Panc1 (cell line): ENCODE measurements at places on chromosomes 11 and 22. TPM values are rescaled to one million over a fixed set of nuclear protein-coding genes. Genes with fewer than 3 reads are reported as not detected.

DNA sequence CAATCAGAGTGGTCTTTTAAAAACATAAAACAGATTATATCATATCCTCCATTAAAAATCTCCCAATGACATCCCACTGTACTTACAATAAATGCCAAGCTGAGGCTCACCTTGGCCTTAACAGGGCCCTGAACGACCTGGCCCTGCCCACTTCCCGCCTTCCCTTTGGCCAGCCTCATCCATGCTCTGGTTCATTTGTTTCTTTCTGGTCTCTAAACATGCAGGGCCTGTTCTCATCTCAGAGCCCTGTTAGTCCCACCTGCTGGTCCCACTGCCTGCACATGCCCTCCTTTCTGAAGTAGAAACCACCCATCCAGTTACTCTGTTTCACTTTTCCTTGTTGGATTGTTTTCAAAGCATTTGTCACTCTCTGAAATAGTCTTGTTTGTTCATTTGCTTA, 227.4 kb downstream of the INSC start:
- no peaks in the 10 kb centered on the region for H3K4me1 ChIP-seq
- DNase-seq: no peak
- H3K27ac ChIP-seq: no peak overlapping the region
- H3K4me3 ChIP-seq: no peak overlapping the region
- H3K36me3 ChIP-seq: no peaks in the 10 kb centered on the region
- no peaks in the 10 kb centered on the region for H3K27me3 ChIP-seq

- H3K36me3 ChIP-seq: no peaks in the 10 kb centered on the region
- H3K4me1 ChIP-seq: no peaks in the 10 kb centered on the region
- DNase-seq: no peak
- H3K27me3 ChIP-seq: no peaks in the 10 kb centered on the region
Observed at GRCh38 chr11:128765104-128765503, 71.2 kb downstream of the FLI1 start.

DNA sequence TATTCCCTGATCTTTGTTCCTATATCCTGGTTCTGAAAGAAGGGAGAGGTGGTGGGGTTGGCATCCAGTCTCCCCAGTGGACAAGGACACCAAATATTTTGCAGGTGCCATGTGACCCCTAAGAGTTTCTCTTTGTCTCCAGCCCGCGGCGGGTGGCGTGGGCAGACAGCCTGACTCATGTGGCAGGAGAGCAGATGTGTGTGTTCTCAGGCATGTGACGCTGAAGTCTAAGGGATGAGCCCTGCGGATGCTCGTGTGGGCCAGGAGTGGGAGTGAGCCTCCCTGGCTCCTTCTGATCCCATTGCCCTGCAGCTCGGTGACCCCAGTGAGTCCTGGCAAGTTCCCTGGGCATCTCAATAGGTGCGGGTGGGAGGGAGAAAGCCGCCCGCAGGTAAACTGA, 94.8 kb upstream of the TBCEL start:
- H3K36me3 ChIP-seq: no peaks in the 10 kb centered on the region
- no peak overlapping the region for H3K4me3 ChIP-seq
- H3K4me1 ChIP-seq: no peaks in the 10 kb centered on the region

The TRPM5 gene
- total RNA-seq: 0.08 TPM

GRCh38 chr22:18048441-18048898, 24.1 kb upstream of the MICAL3 start:
- no peaks in the 10 kb centered on the region for H3K27me3 ChIP-seq
- H3K4me3 ChIP-seq: no peak overlapping the region
- no peaks in the 10 kb centered on the region for H3K36me3 ChIP-seq
- no peak overlapping the region for H3K27ac ChIP-seq
- no peaks in the 10 kb centered on the region for H3K4me1 ChIP-seq

DNA sequence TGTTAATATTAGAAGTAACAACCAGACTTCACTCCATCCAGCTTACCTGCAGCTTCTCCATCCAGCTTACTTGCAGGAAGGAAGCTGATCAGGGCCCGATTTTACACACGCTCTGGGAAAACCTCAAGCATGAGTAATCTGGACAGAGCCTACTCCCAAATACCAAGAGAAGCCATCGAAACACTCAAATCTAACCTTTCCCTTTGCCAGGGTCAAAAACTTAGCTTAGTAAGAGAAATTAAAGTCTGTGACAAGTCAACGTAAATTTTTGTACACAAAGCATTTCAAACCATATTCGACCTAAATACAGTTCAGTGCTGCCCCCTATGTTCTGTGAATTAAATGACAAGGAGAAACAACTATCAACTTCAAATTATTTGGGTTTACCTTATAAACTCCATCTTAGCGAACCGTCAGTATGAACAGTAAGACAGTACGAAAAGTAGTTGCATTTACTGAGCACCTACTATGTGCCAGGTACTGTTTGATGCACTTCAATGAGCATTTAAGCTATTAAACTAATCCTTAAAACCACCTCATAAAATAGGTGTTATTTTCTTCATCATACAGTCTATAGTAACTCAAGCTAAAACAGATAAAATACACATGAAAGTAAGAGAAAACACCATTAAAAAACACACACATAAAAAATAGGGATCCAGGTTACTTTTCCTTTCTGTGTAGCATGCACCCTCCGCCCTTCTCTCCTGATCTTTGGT, 36.9 kb downstream of the ARFGAP3 start:
- H3K27me3 ChIP-seq: no peaks in the 10 kb centered on the region
- H3K4me1 ChIP-seq: no peaks in the 10 kb centered on the region
- no peak overlapping the region for H3K4me3 ChIP-seq
- DNase-seq: no peak

DNA sequence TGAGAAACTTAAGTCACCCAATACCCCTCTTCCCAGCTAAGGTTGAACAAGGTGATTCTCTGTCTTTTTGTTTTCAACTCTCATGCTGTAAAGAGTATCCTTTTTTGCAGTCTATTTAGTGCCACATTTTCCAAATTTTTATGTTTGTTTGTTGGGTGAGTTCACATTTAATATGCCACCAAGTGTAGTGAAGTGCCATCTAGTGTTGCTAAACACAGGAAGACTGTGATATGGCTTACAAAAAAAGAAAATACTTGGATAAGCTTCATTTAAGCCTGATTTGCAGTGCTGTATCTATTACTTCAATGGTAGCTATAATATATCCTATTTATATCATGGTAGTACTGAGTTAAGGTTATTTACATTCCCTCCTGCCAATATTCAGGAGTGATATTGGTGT, 319.2 kb upstream of the CHORDC1 start:
- H3K27me3 ChIP-seq: no peaks in the 10 kb centered on the region
- H3K4me3 ChIP-seq: no peak overlapping the region
- H3K4me1 ChIP-seq: no peaks in the 10 kb centered on the region

The BEST1 gene
- 0.13 TPM for total RNA-seq

GRCh38 chr11:87417951-87418350, 380.2 kb downstream of the TMEM135 start:
- no peak overlapping the region for H3K4me3 ChIP-seq
- H3K36me3 ChIP-seq: no peaks in the 10 kb centered on the region
- no peak overlapping the region for H3K27ac ChIP-seq
- DNase-seq: no peak
- H3K27me3 ChIP-seq: peaks cover 8% of the 10 kb centered on the region; the same call in 1 of the 2 replicates
- no peaks in the 10 kb centered on the region for H3K4me1 ChIP-seq

DNA sequence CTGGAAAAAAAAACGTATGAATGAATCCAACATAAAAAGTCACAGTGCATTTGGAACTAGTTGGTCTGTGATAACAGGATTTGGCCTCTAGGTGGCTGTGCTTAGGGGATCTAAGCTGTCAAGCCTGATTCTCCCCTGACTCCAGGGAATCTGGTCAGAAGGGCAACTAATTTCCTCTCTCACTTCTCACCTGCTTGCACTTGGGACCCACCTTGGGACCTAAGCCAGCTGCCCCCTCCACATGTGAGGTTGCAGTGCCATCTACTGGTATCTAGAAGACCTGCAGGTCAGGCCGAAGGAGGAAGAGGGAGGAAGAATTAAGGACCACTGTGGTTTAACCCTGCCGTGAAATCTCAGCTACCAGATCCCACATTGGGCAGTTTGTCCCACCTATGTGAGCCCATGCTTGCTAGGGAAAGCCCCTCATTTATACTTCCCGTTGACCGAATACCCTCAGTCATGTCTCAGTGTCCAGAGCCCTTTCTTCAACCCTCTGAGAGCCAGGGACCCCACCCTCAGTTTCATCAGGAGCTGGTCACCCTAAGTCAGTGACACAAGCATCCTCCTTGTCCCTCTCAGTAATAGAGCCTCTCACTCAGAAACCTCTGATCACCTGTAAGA, 33.2 kb upstream of the CAVIN3 start:
- no peak overlapping the region for H3K27ac ChIP-seq
- no peaks in the 10 kb centered on the region for H3K36me3 ChIP-seq
- peak; percentile 55 for DNase-seq

GRCh38 chr11:95926726-95927125, 2.8 kb upstream of the MTMR2 start:
- no peak overlapping the region for H3K27ac ChIP-seq
- no peaks in the 10 kb centered on the region; the same call in 1 of the 2 replicates for H3K36me3 ChIP-seq
- H3K27me3 ChIP-seq: no peaks in the 10 kb centered on the region
- peaks cover 29% of the 10 kb centered on the region for H3K4me1 ChIP-seq
- H3K4me3 ChIP-seq: no peak overlapping the region

The TMEM132A gene
- 154 TPM for total RNA-seq

The BIK gene
- 0.18 TPM for total RNA-seq

GRCh38 chr11:117281159-117281558, 10.0 kb upstream of the BACE1-AS start:
- H3K27ac ChIP-seq: no peak overlapping the region
- H3K36me3 ChIP-seq: peaks cover 3% of the 10 kb centered on the region; the same call in 1 of the 2 replicates
- no peak for DNase-seq
- H3K27me3 ChIP-seq: no peaks in the 10 kb centered on the region

The MS4A7 gene
- 0.23 TPM for total RNA-seq

The KCNJ4 gene
- total RNA-seq: 0.18 TPM

DNA sequence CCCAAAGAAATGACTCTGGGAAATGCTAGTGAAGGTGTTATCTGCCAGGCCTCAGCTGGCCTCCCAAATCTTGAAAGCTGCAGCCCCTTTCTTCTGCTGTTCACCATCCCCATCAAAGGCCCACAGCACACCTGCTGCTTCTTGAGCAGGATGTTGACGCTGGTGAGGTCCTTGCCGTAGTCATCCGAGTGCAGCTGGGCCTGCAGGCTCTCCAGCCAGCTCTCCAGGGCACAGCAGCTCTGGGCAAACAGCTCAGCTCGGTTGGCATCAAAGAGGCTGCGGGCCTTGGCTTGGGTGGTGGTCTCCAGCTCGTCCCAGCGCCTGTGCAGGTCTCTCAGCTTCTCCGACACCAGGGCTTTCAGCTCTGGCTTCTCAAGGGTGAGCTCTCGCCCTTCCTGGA, 18.5 kb upstream of the RBM4B start:
- no peaks in the 10 kb centered on the region for H3K36me3 ChIP-seq
- H3K4me1 ChIP-seq: no peaks in the 10 kb centered on the region
- no peaks in the 10 kb centered on the region for H3K27me3 ChIP-seq

DNA sequence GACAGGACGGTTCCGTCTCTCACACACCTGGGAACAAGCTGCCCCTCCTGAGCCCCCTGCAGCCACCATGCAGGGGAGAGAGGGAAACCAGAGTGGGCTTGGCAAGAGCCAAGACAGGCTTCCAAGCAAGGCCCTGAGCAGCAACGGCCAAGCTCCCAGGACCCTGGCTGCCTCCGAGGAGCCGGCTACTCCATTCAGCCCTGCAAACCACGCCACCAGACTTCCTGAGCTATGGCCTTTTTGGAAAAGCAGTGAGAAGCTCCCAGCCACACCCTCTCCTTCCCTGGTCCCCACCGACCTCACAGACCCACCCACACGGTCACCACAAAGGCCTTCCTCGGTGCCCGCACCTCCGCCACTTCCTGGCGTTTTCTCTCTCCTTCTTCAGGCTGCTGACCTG, 479.0 kb downstream of the BRD1 start:
- no peaks in the 10 kb centered on the region for H3K4me1 ChIP-seq
- no peaks in the 10 kb centered on the region; the same call in 1 of the 2 replicates for H3K27me3 ChIP-seq
- no peak for DNase-seq
- no peak overlapping the region for H3K27ac ChIP-seq
- H3K36me3 ChIP-seq: no peaks in the 10 kb centered on the region

GRCh38 chr11:126132319-126132718, 69.7 kb upstream of the CDON start:
- H3K4me1 ChIP-seq: peaks cover 20% of the 10 kb centered on the region
- peaks cover 2% of the 10 kb centered on the region for H3K27me3 ChIP-seq
- no peaks in the 10 kb centered on the region for H3K36me3 ChIP-seq
